ENCODE measurements at places on chromosomes 6 and 20.

GRCh38 chr6:89314692-89315091, 407 bp downstream of the GABRR2 start:
- no peak for DNase-seq

GRCh38 chr6:29617782-29618554, 15.0 kb downstream of the GABBR1 start:
- no peak for DNase-seq

GRCh38 chr20:38450412-38450975, 15.4 kb upstream of the SNHG17 start:
- no peak for DNase-seq

GRCh38 chr6:100617633-100618350, 153.1 kb upstream of the SIM1 start:
- DNase-seq: no peak

GRCh38 chr6:66230591-66230990, 523.6 kb upstream of the EYS start:
- no peak for DNase-seq

GRCh38 chr6:39891976-39892375, 42.3 kb downstream of the MOCS1 start:
- no peak for DNase-seq

- no peak for DNase-seq
Measured at GRCh38 chr6:18183766-18184165, 28.5 kb downstream of the KDM1B start.

- no peak for DNase-seq
Measured at GRCh38 chr20:33981347-33981746, 12.4 kb upstream of the RALY start.

- no peak for DNase-seq
Measured at GRCh38 chr6:45222380-45222779, 105.8 kb upstream of the RUNX2 start.

DNA sequence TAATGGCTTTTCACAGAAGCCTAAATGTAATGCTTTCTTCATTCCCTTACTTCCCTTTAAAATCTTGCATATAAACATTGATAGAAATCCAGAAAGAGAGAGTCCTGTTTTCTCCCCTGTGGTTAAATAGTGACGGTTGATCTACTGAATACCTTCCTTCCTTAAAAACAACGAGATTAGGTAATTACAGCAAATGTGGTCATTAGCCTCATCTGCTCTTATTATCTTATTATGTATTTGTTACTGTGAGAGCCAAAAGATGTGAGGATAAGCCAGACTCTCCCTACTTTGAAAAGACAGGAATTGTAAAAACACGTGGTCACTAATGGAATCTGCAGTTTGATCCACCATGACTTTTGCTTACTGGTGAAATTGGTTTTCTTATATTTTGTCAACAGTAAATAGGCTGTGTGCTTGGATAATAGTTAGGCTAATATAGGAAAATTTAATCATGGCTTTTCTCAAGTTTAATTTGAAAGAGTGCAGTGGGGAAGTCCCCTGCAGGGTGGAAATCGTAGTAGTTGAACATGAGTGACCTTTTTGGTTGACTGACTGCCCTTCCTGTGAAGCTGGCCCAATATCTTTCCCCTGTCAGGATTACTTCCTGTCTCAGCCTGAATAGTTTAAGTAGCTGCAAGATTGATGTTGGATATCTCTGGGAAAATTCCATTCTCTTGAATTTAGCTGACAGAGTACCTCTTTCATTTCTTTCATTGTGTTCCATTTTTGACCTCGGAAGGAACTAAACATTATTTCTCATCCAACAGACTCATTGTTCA, 62.8 kb downstream of the JARID2 start:
- DNase-seq: no peak

DNA sequence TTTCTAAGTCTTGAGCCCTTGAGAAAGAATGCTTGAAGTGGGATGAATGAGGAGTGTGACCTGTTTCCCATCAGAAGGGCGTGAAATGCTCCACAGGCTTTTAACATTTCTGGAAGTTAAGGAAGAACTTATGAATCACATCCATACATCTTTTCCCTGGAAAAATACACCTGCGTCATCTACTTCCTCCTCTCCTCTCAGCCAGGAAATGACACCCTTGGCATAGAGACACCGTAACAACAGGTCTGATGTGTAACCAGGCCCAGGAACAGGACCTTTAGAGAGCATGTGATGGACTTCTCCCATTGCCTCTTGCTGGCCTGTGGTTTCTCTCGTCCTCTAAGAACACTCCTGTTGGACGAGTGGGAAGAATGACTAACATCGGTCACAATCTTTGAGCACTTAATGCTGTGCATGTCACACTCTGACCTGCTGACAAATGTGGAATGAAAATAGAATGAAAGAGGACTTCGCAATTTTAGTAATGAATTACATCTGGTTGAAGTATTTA, 28.5 kb upstream of the CITED2 start:
- no peak for DNase-seq

GRCh38 chr6:32912951-32913350, 27.9 kb downstream of the HLA-DMB start:
- DNase-seq: no peak

DNA sequence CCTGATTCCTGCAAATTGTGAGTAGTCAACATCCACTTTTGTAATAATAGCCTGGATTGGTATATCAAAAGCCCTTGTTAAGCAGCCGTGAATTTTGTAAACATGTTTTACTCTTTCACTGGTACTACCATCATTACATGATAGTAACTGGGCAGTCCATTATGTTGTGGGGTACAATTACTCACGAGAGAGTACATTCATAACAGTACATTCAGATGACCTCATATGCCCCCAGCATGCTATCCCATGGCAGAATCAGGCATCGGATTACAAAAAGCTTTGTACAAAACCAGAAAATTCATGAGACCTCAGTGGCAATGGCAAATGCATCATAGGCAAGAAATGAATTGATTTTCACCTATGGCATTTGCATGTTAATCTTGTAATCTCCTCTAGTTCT, 166.2 kb downstream of the EPM2A start:
- no peak for DNase-seq

- no peak for DNase-seq
Measured at GRCh38 chr6:118952683-118953082, 17.7 kb upstream of the MCM9 start.

- no peak for DNase-seq
Measured at GRCh38 chr6:34350137-34350933, 42.1 kb downstream of the NUDT3 start.

DNA sequence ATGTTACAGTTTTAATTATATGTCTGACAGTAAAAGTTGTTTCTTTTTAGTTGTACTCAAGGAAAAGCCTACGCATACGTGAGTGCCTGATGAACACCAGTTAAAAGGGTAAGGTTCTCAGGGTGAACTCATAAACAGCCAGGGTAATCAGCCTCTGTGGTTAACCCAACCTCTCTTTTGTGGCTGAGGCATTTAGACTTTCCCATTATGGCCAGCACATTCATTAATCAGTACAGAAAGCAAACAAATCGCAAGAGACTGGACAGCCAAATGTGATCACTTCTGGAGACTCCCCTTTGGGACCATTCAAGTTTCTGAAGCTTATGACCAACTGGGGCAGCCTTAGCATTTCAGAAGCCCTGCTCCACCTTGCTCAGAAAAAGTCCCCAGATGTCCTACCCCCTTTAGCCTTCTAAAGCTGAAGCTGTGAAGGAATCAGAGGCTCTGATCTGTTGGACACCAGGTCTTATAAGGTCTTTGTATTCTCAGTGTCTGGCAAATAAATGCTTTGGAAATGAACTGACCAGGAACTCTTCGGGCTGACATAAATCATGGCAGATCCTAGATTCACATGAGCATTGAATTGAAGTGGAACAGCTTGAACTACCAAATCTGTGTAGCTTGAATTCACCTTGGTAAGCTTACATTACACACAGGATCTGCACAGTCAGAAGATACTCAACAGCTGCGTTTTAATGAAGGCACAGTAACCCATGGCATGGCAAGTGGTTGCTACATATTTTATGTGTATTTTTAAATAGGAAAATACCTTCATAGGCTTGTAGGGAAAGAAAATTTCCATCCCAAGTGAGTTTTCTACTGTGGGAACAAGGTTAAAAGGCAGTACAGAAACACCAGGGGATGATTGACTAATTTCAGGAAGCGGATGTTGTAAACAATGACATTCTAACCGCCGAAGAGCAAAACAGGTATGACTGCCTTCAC, 18.7 kb downstream of the IL20RA start:
- no peak for DNase-seq

DNA sequence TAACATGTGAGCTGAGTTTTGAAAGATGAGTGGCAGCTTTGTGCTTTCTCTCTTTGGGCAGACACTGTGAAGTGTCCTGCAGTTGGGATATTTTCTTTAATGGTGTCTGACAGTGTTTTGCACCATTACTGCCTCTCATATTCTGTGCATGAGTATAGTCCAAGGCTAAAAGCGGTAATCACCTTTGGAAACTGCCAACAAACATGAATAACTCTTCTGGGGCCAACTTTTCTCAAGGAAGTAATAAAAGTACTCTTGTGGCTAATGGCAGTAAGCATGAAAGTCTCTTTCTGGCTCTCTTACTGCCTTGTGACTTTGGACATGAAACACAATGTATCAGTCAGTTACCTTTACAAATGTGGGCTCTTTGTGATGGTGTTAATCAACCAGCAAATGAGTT, 91.7 kb upstream of the SOX4 start:
- no peak for DNase-seq

- no peak for DNase-seq
Measured at GRCh38 chr20:44392776-44393607, 37.5 kb downstream of the HNF4A start.

DNA sequence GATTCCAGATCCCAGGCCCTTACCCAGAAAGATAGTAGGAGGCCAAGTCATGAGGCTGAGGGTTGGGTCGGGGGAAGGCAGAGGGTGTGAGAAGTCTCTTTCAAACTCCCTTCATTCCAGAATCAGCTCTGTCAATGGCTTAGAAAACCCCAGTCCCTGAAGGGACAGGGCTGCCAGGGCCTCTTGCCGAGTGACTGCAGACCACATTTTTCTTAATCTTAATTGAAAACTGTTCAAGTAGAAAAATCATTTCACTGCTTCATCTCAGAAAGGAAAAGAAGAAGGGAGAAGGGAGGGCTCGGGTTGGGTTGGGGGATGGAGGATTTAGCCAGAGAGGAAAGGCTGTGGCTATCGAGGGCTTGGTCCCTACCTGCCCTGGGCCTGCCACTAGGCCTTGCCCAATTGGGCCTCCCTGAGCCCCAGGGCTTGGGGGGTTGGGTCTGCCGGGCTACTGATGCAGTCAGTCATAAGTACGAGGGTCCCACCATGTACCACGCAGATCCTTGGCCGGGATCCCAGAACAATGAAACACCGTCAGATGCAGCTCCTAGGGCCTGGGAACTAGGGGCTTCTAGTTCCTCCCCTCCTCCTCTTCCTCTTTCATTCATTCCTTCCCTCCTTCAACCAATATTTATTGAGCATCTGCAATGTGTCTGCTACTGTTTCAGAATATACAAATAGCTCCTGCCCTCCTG, 44.0 kb upstream of the CTNNBL1 start:
- DNase-seq: no peak

GRCh38 chr6:80156221-80156620, 49.8 kb downstream of the BCKDHB start:
- no peak for DNase-seq
